ENCODE measurements at places on chromosomes 7 and 10.

- DNase-seq = no peak
Observed at GRCh38 chr10:63522277-63522687, 1.1 kb downstream of the REEP3 start.

DNA sequence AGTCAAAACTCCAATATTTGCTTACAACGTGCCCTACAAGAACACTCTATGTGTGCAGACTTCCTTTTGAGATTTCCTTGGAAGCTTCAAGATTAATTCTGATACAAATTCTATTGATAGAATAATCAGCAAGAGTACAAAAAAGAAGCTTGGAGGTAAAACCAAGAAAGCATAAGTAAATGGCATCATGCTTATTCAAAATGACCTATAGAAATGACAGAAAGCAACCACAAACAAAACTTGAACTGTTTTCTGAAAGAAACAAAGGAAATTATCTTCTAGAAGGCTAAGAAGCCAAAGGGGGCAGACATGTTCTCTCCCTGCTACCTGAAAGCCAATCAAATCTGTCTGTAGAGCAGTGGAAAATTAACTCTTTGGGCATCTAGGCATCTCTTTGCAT, 73.0 kb downstream of the CTNNA3 start:
- DNase-seq = no peak

DNA sequence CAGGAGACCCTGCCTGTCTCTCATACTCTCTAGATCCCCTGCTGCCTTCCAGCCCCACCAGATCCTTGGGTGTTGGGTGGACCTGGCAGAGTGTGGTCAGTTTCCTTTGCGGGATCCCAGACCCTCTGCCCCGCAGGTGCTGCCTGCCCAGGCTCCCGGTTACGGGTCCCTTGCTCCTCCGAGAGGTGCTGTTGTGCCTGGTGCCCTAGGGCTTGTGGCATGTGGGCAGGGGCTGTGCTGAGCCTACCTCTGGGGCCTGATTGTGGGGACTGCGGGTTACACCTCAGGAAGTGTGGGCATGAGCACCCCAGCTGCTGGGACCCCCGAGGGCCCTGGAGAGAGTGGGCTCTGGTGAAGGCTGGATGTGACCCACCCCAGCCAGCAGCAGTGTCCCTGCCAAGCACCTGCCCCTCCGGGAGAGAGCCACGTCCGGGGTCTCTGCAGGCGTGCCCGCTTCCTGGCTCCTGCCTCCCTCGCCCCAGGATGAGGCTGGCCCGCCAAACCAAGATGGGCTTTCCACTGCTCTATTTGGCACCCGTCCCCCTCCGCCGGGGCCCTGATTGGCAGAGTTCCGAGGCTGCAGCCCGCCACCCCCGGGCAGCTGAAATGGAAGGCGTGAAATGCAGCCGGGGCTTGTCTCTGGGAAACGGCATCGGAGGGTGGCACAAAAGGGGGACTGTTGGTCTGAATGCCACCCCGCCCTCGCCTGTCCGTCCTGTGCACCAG, 17.0 kb downstream of the CLIP2 start:
- DNase-seq = peak; percentile 80

DNA sequence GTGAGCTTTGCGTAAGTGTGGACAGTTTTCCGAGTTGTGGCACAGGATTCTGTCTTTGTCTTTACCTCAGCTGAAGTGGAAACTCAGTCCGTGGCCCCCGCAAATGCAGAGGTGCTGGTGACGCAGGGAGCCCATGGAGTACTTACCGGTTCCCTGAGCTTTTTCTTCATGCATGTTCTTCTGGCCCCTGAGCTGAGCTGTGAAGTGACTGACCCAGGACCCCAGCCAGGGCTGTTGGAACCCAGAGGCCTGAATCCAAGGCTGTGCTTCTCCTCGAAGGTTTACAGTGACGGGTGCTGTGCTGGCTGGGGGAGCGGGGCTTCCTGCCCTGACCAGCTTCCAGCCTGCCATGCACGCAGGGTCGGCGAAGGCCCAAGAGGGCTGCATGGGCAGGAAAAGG, 223.5 kb downstream of the GLRX3 start:
- DNase-seq = no peak

DNA sequence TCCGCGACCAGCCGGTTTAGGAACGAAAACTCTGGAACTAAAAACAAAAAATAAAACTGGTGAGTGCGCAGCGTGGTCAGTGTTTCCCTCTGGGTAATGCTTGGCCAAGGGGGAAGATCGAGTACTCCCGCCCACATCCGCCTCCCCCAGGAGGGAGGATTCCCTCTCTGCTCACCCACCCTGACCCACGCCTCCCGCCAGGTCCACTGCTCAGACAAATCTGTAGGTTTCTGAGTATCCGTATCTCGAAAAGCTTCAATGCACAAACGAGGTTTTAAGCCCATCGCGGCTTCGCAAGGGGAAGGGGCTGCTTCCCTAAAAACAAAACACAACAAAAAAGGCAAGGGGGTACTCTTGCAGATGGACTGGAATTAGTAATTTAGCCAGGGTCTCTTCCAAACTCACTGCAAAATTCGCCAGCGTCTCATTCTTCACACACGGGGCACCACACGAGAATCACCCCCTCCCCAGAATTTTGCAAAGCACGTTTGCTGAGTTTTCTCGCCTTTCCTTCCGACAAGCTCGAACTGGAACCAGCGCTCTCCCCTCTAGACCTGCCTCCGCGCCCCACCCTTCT, 75.2 kb downstream of the INSIG1 start:
- no peak for DNase-seq

- DNase-seq = peak; percentile 40
Observed at GRCh38 chr10:127618797-127619196, 69.7 kb downstream of the NPS start.

DNA sequence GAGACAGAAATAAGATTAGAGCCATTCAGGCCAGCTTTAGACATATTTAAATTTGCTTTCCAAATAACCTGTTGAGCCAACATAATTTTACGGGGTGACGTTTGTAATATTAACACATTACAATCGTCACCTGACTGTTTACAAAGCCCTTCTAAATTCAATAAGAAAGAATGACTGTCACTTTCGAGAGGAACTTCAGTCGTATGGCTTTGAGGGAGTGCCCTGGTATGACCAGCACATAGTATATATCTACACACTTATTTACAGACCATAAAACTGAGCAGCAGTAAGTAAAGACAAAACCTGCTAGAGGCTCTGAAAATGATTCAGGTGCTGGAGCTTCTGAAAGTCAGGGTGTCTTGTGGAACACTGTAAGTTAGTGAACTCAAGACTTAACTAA, 62.4 kb downstream of the BLNK start:
- no peak for DNase-seq

DNA sequence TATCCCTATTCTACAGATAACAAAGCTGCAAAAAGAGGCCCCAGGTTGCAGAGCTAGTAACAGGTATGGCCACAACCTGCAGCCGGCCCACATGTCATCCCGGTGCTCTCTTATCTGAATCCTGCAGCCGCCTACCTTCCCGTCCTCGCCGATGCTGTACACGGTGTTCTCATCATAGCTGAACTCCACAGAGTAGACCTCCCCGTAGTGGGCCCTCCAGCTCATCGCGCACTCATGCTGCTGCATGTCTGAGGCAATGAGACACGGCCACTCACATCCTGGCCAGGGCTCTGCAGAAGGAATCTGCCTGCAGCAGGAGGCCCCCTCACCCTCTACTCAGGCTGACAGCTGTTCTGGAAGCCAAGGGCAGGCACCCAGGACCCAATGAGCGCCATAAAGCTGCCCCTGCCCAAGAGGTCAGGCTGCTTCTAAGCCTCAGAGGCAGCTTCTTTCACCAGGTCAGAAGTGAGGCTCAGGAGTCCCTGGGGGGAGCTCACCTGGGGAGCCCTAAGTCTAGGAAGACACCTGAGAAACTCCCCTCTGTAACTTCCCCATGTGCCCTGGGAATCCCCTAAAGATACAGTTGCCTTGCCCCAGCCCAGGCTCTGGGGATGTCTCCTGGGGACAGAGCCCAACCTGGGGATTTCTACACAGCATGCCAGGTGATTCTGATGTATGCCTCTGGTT, 17.9 kb upstream of the CYREN start:
- no peak for DNase-seq

DNA sequence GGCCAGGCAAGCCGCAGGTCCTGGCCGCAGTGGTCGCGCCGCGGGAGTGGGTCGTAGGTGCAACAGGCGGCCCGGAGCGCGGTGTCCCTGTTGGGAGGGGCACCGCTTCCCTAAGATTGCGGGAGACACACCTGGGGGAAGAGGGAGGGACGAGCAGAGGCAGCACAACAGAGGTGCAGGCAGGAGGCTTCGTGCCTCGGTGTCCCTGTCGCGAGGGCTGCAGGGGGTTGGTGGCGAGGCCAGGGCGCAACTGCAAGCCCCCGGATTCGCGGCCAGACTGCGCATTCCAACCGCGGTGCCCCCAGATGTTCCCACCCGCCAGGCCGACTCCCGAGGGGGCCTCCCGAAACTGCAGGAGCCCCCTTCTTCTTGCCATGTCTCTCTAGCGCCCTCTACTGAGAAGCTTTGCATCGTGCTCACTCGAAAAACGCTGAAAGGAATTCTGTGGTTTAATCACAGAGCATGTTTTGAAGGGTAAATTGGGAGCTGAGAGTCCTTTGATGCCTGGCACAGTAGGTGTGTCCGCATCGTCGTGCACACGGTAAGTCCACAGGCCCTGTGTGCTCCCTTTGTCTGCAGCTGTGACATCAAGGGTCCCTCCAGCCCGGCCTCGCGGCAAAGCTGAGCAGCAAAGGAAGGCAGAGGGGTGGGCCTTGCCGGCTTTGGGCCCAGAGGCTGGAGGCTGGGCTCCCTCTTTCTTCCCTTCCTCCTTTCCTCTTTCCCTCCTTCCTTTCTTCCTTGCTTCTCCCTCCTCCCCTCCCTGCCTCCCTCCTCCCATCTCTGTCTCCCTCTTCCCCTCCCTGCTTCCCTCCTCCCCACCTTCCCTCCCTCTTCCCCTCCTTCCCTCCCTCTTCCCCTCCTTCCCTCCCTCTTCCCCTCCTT, 6.2 kb upstream of the MBL2 start:
- DNase-seq = peak; percentile 48

- DNase-seq = no peak
Observed at GRCh38 chr10:24255881-24256311, 47.0 kb downstream of the KIAA1217 start.

DNA sequence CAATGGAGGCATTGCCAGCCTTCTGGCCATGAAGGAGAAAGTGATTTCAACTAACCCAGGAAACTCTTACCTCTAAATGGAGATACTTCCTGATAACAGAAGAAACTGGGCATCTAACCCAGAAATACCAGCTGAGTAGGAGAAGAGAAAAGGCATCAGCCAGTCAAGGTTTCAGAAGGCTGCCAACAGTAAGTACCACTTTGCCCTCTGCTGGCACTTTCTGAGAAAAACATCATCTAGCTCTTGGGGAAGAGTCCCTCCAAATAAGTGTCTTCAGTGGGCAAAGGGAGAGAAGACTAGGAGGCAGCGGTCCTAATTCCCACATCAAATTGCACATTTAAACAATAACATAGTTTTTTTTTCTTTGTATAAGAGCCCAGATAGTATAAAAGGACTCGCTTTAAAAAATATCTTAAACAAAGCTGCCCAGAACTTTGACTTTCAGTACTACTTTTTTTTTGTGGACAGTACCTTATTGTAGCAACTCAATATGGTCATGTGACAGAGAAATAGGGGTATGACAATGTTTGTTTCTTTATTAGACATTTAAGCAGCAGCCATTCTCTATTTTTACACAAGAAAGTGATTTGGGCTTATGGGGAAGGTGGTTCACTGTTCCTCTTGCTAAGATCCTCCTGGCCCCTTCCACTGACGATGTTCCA, 157.3 kb downstream of the CTTNBP2 start:
- peak; percentile 86 for DNase-seq

- no peak for DNase-seq
Observed at GRCh38 chr10:29007748-29008610, 280.9 kb upstream of the LYZL1 start.

GRCh38 chr7:2002561-2003450, 229.9 kb downstream of the MAD1L1 start:
- no peak for DNase-seq

- no peak for DNase-seq
Observed at GRCh38 chr10:3805791-3806461, 20.9 kb upstream of the KLF6 start.

- DNase-seq = no peak
Observed at GRCh38 chr7:33809228-33809627, 96.1 kb upstream of the BMPER start.

DNA sequence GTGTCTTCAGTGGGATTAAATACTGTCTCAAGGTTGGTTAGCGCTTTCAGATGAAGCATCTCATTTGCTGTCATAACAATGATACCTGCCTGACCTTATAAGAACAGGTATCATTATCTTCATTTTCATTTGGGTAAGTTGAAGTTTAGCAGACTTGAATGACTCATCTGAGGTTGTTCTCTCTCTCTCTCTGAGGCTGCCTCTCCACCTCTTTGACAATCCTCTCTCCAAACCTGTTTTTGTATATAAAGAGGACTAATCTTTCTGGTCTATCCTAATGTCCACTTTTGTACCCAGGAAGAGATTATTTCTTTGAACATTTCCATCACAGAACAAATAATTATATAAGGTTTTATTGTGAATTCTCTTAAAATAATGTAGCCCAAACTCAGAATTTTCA, 291.4 kb downstream of the KLF6 start:
- DNase-seq = no peak

- DNase-seq = peak; percentile 67
Observed at GRCh38 chr10:103696411-103697145, 158.8 kb downstream of the SH3PXD2A start.

GRCh38 chr7:103912891-103913605, 76.4 kb downstream of the RELN start:
- no peak for DNase-seq

- DNase-seq = no peak
Observed at GRCh38 chr7:38507384-38507783, 123.8 kb downstream of the AMPH start.

DNA sequence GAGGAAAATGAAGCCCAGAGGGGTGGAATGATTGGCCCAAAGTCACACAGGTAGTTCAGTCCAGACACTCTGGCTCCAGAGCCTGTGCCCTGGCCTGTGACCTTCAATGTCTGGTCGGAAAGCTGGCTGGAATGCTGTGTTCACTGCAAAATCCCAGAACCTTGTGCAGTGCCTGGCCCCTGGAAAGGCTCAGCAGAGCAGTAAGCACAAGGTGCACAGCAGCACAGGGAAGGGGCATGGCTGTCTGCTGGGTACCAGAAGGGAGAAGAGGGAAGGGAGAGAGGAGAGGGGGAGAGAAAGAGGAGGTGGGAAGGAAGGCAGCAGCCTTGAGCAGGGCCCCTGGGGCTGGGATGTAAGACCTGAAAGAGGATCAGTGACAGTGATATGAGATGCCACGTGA, 28.4 kb upstream of the C10orf71 start:
- no peak for DNase-seq

DNA sequence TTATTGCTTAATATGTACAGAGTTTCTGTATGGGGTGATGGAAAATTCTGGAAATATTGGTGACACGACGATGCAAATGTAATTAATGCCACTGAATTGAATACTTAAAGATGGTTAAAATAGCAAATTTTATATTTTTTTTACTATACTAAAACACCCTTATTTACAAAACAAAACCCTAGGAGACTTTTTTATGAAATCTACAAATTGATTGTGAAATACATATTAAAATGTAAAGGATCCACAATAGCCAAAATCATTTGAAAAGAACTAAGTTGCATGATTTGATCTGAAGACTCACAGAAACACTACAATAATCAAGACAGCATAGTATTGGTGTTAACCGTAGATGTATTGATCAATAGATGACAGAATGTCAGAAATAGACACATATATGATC, 252.0 kb downstream of the GRM8 start:
- DNase-seq = no peak

All from Ammon's horn (tissue), 1 donor.